ENCODE measurements at places on chromosomes 6 and 20.

DNA sequence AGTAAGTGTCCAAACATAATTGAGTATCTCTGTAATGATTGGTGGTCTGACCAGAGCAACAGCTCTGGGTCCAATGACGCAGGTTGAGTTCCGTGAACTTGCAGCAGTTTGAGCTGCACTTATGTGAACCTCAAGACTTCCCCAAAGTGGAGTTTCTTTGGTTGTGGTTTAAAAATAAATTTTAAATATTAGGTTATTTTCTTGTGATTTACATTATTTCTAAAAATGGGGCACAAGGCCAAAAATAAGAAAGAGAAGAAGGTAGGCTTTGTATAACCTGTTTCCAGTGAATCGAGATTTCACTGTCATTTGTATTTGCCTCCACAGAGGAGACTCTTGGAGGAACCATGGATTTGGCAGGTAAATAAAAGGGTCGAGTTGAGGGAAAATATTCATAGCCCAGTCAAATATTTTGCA, 166.4 kb upstream of the ZNF217 start:
- no peak for DNase-seq

- no peak for DNase-seq
Observed at GRCh38 chr6:7742223-7742785, 16.4 kb downstream of the BMP6 start.

DNA sequence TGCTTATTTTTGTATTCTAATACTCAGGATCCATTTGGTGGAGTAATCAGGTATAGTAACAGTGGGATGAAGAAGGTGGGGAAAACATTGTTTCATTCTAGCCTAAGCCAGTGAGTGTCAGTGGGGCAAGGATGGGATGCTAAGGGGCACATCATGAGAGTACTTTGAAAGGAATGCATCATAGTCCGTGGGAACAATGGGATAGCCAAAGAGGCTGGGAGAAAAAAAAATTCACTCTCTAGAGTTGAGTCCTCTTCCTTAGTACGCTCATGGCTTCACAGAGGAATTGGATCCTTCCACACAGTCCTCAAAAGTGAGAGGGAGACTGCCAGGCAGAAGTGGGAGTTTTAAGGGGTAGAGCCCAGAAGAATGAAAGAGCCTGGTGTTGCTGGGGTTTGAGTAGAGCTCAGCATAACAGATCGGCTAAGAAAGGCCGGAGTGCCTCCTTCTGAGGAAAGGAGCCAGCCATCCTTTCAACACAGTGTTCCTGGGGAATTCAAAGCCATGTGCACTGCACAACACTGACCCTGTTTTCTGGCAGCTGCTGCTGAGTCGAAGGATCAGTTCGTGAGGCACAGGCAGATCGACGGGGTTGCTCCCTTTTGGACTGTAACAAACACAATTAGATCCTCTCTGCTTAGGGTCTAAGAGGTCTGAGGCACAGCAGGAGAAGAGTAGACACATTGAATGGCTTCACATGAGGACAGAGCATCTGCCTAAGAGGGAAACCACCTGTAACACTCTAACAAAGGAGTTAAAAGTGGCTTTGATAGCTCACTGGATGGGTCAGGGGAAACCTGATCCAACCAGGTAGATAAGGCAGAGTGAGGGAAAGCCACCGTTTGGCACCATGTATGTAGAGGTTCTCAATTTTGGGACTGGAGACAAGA, 61.2 kb downstream of the ELOVL5 start:
- DNase-seq, result no peak

DNA sequence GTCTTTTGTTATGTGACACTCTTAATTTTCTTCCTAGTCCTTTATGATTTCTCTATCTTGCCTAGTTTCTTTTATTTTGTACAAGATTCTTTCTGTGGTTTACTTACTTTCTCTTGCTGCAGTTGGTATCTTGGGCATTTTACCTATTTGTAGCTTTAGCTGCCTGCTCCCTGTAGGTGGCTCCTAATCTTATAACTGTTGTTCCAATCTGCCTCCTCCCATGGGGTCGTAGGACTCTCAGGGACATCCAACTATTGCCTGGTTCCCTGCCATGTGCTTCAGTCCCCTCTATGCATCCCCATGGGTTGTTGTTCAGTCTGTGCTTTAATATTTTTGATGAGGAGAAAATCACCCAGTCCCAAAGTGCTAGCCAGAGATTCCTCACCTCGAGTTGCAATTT, 31.4 kb downstream of the RIN2 start:
- DNase-seq, result no peak

- DNase-seq, result no peak
Observed at GRCh38 chr6:131054392-131055250, 8.4 kb downstream of the EPB41L2 start.

DNA sequence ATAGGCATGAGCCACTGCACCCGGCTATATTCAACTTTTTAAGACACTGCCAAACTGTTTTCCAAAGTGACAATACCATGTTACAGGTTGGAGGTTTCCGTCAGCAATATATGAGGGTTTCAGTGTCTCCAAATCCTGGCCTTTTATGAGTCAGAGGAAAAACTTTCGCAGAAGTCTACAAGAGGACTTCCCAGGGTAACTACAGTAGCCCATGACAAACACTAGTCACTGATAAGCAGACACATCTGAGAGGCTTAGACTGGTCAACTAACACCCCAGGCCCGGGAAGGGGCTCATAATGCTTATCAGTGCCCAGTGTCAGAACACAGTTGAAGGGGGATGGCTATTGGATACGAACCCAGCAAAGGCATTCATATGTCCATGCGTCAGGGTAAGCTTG, 85.4 kb downstream of the SOX4 start:
- DNase-seq, result peak; percentile 42

DNA sequence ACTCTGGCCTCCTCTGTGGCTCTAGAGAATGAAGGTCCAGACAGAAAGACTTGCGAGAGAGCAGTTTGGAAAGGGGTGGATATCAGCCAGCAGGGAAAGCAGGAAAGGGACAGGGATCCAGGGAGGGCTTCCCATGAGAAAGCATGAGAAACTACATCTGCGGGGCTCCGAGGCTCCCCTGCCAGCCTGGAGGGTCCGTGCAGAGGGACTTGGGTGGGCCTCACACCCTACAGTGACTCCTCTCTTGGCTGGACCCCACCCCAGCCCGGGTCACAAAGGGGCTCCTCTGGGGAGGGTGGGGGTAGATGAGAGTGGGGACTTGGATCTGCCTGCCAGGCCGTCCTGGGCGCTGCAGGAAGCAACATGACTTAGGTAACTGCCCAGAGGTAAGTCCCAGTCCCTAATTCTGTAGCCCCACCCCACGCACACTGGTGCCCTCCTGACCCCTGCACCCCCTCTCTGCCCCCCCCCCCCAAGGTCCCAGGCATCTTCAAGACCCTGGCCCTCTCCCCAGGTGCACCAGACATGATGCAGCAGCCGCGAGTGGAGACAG, at the start of gene TMEM239:
Gene TMEM239, plus strand, starts transcription at position 335 of the 553 bp plus-strand sequence. Its CDS starts 191 bp downstream, at position 526.
- no peak for DNase-seq

DNA sequence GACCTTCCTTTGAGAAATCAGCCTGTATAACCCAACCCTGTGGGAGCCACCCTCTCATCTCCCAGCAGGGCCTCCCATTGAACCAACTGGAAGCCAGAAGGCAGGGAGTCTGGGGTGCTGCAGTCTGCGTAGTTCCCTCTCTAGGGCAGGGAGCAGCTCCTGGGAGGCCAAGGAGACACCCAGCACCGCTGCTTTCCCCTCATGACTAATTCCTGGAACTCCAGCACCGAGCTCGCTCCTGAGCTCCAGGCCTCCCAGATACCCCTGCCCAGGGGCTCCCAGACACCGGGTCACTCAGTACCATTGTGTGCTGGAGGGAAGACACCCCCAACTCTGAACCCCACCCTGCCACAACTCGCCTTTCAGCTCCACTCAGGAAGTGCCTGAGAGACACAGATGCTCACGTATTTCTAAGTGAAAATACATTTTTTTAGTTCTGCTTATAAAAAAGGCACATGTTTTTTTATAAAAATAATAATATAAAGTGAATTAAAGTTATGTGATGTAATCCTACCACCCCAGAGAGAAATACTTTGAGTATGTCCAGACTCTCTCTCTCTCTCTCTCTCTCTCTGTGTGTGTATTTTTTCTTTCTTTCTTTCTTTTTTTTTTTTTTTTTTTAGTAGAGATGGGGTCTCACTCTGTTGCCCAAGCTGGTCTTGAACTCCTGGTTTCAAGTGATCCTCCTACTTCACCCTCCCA, 17.5 kb downstream of the PIM1 start:
- DNase-seq, result no peak

GRCh38 chr20:35398660-35399144, 13.1 kb downstream of the UQCC1 start:
- DNase-seq, result peak; percentile 84

GRCh38 chr6:68476611-68477010, 158.5 kb upstream of the ADGRB3 start:
- DNase-seq, result no peak

- DNase-seq, result peak; percentile 48
Observed at GRCh38 chr6:166626177-166627032, 646 bp downstream of the RPS6KA2 start.

GRCh38 chr6:148222846-148223245, 119.8 kb upstream of the SASH1 start:
- no peak for DNase-seq

- no peak for DNase-seq
Observed at GRCh38 chr20:60977901-60978300, 274.2 kb upstream of the CDH4 start.

DNA sequence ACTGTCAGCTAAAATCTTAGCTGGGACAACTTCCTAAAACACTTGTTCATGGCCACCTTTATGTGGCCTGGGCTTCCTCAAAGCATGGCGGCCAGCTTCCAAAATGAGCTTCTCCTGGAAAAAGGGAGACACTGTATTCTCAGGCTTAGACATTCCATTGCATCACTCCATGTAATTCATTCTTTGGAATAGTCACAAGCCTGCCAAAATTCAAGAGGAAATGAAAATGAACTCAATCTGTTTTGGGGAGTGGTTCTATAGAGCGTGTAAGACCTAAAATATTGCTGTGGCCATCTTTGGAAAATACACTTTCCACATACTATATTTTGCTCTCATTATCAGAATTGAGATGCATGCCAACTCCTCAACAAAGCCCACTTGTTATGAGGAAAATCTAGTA, 687.0 kb downstream of the KIF16B start:
- DNase-seq, result no peak

GRCh38 chr20:7155794-7156193, 388.3 kb downstream of the BMP2 start:
- DNase-seq, result no peak

DNA sequence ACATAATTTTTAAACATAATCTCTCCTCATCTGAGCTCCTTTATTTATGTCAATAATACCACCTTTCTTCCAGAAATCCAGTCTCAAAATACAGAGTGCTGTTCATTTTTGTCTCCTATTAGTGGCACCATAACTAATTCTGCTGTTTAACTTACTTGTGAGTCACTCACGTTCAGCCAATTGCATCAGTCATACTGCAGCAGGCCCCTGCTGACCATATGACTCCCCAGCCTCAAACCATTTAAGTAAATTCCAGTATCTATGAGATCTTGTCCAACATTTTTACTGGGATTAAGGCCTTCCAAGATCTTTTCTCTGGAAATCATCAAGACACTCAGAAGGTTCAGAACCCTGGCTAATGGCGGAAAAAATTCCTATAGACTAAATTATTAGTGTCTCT, 982.2 kb upstream of the MAP3K7 start:
- no peak for DNase-seq

- peak; percentile 5 for DNase-seq
Observed at GRCh38 chr20:44247586-44248409, 690 bp downstream of the GDAP1L1 start.
